GM03348 (cell line): ENCODE measurements at places on chromosomes 3 and 15.

DNA sequence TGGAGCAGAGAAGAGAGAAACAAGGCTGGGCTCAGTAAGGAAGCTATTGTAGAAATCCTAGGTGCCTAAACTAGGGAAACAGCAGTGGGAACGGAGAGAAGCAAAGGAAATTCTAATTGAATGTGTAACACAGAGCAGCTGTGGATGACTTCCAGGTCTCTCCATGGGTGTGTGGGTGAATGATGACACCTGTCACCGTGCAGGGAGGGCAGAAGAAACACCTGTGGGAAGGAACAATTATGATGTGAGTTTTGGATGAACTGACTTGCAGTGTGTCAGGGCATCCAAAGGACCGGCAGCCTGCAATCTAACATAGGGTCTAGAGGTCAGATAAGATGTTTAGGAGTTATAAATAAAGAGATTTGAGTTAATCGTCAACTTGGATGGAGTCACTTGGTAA is 144.2 kb downstream of the RYR3 start:
- DNase-seq = no peak

DNA sequence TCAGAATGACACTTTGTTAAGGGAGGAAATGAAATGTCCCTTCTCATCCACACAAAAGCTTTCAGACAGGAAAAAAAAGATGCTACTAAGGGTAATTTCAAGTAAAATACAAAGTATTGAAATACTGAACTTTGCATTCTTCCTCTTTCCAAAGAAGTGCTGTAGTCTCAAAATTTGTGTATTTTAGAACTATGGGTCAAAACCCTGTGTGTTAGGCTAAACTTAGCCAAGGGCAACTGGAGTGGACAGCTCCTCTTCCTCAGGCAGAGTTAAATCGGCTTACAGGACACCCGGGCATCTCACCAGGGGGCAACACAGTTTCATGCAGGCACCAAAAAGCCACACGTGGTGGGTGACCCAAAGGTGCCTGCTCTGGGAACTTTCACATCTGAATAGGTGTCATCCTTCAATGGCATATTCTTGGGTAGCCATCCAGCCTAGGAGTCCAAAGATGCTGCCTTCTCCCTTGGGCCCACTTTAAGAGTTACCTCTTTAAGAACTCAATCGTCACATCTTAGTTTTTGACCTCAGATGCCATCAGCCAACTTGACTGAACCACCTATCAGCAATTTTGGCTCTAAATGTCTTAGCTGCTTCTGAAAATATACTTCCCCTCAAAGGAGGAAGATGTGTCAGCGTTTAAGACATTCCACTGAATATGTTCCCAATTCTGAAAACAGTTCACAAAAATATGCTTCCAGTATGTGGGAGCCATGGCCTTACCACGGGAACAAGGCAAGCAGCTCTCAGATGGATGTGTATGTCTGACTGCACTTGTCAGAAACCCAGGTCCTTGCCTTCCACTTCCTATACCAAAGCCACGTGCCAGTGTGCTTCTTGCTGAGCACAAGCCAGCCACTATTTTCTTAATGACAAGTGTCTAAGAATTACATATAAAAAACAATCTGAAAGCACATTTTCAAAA is 32.2 kb upstream of the MUC13 start:
- no peak for DNase-seq

GRCh38 chr3:111143-112069 is 85.2 kb upstream of the CHL1 start:
- DNase-seq = no peak

- DNase-seq = no peak
These were observed 32.2 kb downstream of the IL20RB start for GRCh38 chr3:136989781-136990524.
